T-cell (primary cell): ENCODE measurements at places on chromosomes 7 and 10. TPM values are rescaled to one million over a fixed set of nuclear protein-coding genes. Genes with fewer than 3 reads are reported as not detected.

The NSMCE4A gene
- total RNA-seq, result 41.6 TPM

- no peaks in the 10 kb centered on the region for H3K4me1 ChIP-seq
- H3K27ac ChIP-seq, result no peak overlapping the region
- DNase-seq, result no peak
- H3K4me3 ChIP-seq, result no peak overlapping the region
Observed at GRCh38 chr7:70383066-70383782, 748.7 kb upstream of the GALNT17 start.

The PDE6C gene
- not detected for total RNA-seq

The GDF2 gene
- not detected for total RNA-seq

DNA sequence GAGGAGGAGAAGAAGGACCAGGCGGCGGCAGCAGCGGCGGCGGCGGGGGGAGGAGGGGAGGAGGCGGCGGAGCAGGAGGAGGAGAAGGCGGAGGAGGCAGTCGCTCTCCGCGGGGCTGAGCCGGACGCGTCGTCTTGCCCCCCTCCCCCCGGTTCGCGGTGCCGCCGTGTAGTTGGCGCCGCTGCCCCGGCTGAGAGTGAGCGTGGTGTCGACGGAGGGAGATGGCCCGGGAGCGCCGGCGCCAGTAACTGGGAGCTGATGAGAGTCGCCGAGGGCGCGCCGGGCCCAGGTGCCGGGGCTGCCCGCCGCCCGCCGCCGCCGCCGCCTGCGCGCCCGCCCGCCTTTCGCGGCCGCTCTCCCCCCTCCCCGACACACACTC, 257 bp downstream of the WAC start:
- H3K4me1 ChIP-seq, result peaks cover 26% of the 10 kb centered on the region
- peak overlapping the region; percentile 100 for H3K27ac ChIP-seq
- H3K27me3 ChIP-seq, result no peaks in the 10 kb centered on the region
